ENCODE measurements at places on chromosomes 4 and X. TPM values are rescaled to one million over a fixed set of nuclear protein-coding genes. Genes with fewer than 3 reads are reported as not detected.

GRCh38 chrX:39465906-39466305 lies 631.9 kb downstream of the BCOR start:
- DNase-seq: no peak

CFI gene
- 6.8 TPM for total RNA-seq

PGAM4 gene
- 0.77 TPM for total RNA-seq

- no peak for DNase-seq
Measured at GRCh38 chr4:54716478-54717065, 58.8 kb downstream of the KIT start.

- DNase-seq: no peak
Measured at GRCh38 chrX:152658302-152658701, 20.6 kb downstream of the GABRQ start.

- no peak for DNase-seq
Measured at GRCh38 chr4:100848841-100849240, 331.0 kb upstream of the EMCN start.

GRCh38 chr4:184807797-184808712 lies 17.7 kb downstream of the ACSL1 start:
- DNase-seq: no peak

DNA sequence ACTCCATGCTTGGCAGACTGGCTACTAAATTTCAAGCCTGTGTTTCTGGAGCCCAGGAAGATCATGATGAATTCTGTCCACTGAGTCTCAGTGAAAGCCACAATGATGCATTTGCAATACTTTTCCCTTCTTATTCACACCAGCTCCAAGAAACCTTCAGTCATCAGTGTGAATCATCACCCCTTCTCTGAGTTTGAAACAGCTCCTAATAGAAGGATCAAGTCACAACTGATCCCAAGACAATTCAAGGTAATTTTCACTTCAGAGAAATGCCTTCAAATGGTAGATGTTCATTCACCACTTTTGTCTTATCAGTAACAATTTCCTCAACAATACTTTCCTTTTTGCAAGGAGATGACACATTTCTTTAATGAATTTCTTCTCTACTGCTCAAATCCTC lies 257.4 kb downstream of the NLGN4X start:
- DNase-seq: no peak

ARHGAP4 gene
- total RNA-seq: 19.9 TPM

- no peak for DNase-seq
Measured at GRCh38 chr4:185833055-185833598, 21.1 kb upstream of the SORBS2 start.

MAGEA4 gene
- total RNA-seq: not detected

GRCh38 chrX:132501606-132502005 lies 12.8 kb upstream of the MBNL3 start:
- DNase-seq: no peak

GRCh38 chr4:81571105-81571504 lies 99.4 kb upstream of the RASGEF1B start:
- DNase-seq: no peak

ARHGAP36 gene
- total RNA-seq: 0.66 TPM

DNA sequence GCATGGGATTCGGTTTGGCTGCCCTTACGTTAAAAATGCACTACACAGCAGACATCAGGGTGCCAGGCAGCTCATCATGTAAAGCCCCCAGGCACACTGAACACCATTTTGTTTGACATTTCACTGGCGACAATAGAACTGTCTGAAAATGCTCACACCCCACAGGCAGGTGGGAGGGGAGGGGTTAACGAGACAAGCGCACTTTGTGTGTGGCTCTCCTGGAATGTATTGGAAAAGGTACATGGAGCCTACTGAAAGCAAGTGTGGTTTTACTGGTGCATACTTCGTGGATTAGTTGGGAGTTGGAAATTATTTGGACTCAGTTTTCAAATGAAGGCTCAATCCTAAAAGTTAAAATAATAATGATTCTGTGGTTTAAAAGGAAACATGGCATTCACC lies 31.6 kb upstream of the PPARGC1A start:
- DNase-seq: no peak

DNA sequence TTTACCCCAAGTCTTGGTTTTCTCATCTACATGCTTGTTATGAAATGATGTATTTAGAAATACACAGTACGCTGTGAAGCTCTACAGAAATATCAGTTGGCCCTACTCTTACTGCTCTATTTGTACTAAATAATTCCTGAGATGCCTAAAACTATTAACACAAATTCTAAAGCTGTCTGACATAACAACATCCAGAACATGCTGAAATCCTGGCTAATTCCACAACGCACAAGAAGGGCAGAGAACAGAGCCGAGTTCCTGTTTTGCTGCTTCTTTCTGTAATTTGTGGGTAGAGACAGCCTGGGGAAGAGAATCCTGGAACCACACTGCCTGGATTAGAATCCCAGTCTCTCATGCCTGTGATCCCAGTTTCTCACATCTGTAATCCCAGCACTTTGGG lies 59.0 kb downstream of the ZNF827 start:
- DNase-seq: no peak

DNA sequence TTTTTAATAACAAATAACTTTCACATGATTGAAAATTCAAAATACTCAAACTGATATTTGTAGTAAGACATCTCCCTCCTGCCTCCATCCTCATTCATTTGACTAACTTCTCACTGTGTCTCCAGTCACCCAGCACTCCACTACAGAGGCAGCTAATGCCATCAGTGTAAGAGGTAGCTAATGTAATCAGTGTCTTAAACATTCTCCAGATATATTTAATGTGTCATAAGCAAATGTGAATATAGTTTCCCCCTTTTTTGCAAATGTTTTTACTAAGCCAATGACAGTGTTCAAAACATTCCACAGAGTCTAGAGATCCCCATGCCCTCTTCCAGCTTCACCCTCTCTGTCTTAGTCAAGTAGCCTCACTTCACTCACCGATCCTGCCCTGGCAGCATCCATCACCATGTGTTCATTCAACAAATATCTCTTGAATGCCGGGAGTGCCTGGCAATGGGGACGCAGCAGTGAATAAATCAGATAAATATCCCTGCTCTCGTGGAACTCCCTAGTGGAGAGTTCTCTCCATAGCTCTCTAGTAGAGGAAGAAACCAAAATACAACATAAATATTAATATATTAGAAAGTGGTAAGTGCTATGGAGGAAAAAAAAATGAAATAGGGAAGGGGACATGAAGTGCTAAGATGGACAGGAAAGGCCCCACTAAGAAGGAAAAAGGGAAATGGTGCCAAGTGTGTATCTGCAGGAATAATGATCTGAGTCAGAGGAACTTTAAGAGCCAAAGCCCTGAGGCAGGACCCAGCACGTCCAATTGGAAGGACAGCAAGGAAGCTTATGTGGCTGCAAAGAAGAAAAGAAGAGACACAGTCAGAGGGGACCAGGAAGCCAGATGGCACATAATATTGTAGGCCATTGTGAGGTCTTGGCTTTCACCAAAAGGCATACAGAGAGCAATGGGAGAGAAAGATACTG lies 18.7 kb downstream of the SCFD2 start:
- DNase-seq: no peak

GRCh38 chr4:146508229-146508939 lies 13.4 kb downstream of the SLC10A7 start:
- no peak for DNase-seq

DNA sequence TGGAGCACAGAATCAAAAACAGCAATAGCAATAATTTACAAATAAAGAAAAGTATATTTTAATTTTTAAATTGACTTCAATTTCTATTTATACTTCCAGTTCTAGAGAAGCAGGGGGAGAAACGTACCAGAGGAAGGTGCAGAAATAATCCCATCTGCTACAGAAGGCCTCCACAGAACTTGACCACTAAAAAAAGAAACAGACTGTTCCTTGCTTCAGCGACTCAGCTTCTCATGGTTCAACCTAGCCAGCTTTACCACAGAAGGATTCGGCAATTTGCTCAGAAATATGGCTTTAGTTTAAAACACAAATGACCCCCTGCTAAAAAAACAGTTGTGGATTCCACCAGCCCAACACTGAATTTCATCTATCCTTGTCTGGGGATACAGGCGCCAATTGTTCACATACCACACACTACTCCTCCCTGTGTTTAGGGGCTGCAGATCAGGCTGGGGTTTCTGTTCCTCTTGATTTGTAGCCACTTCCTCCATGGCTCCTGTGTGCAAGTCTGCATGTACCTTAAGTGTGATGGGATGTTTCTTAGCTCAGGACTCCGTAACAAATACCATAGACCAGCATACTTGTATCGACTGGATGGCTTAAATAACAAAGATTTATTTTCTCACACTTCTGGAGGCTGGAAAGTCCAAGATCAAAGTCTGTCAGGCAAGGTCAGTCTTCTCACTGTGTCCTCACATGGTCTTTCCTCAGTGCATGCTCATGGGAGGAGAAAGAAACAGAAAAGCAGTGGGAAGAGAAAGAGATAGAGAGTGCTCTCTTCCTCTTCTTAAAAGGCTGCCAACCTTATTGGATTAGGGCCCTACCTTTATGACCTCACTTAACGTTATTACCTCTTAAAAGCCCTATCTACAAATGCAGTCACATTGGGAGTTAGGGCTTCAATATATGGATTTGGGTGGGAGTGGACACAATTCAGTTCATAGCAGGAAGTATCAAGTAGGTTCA lies 79.1 kb downstream of the AMOT start:
- DNase-seq: no peak

DNA sequence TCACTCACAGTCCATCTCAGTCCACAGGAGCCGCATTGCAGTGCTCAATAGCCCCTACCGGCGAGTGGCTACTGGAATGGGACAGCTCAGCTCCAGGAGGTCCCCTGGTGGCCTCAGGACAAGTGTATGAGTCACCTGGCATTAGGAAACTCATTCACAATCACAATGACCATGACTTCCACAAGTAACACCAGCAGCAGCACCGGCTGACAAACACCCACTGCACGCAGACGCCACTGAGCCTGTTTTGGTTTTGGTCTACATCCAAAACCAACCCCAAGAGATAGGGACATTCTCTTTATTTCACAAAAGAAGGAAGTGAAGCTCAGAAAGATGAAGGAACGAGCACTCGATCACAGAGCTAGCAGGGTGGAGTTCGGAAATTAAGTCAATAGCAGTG lies 8.1 kb downstream of the JAKMIP1 start:
- DNase-seq: no peak

THAP6 gene
- 11.0 TPM for total RNA-seq

- no peak for DNase-seq
Measured at GRCh38 chr4:1882850-1883271, 11.7 kb downstream of the NSD2 start.

KCNIP4 gene
- total RNA-seq: 1.2 TPM

MSANTD1 gene
- 1.3 TPM for total RNA-seq

- DNase-seq: no peak
Measured at GRCh38 chr4:138869165-138869564, 146.4 kb upstream of the NOCT start.

DNA sequence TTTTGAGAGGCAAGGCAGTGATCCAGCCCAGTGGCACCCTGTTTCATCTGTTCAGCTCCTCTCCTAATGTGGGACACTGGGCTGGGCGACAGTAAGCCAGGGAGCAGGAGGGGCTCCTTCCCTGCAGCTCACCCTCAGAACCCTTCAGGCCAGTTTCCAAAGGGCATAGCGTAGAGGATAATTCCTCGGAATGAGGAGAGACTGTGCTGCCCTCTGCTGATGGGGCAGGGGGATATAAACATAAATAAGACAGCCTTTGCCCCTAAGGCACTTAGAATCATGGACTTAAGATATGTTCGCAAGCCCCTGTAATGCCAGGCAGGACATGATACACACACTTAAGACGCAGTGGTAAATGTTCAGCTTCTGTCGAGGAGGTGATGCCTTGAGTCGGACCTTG lies 27.9 kb upstream of the ZNF185 start:
- DNase-seq: no peak

PDE5A gene
- 17.6 TPM for total RNA-seq

- DNase-seq: peak; percentile 47
Measured at GRCh38 chrX:120308959-120309872, 2.0 kb downstream of the TMEM255A start.

DNA sequence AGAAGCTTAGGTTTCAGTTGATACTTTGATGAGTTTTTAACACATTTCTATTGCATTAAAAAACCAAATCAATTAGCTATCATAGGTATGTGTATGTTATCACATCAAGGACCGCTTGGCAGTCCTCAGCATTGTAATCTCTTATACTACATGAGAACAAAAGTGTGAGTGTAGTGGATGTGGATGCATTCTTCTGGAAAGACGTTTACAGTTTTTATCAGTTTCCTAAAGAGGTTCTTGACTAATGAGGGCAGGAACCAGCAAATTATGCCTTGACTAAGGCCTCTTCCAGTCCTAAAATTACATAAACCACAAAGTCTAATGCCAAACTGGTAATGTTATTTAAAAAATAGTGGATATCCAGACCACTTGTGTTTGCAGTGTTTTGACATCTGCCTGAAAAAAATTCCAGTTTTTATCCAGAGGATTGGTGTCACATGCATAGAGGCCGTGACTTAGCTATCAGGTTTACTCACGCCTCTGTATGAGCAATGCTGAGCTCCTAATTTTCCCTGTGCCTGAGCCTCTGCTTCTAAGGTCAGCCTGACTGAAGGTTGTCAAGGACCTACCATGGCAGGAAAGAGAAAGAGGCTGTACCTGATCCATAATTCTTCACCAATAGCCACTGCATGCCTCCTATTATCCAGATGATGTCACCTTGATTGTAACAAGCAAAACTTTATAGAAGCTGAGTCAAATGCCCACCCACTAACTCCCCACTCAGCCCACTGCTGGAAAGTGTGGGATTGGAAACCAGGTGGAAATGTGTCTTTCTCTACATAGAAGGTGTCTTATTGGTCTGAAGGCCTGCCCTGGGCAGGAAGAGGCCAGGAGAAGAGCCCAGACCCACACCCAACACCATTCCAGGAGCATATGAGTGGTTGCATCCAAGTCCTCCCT lies 68.7 kb downstream of the ENPP6 start:
- no peak for DNase-seq

TRO gene
- total RNA-seq: 1.1 TPM

- DNase-seq: peak; percentile 47
Measured at GRCh38 chrX:40098264-40099054, 701 bp upstream of the BCOR start.

GRCh38 chr4:138334346-138335016 lies 92.3 kb upstream of the SLC7A11 start:
- DNase-seq: peak; percentile 51

DNA sequence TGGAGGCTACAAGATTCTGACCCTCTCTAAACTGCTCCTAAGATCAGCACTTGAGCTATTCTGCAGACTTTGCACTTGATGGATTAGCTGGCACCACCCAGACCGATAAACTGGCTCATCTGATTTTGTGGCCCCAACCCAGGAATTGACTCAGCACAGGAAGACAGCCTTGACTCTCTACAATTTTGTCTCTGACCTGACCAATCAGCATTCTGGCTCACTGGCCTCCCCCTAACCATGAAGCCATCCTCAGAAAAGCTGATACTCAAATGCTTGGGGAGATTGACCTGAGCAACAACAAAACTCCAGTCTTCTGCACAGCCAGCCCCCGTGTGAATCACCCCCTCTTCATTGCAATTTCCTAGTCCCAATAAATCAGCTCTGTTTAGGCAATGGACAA lies 195.4 kb upstream of the PPP1R2C start:
- no peak for DNase-seq

GRCh38 chrX:112642349-112642748 lies 37.4 kb downstream of the LHFPL1 start:
- peak; percentile 24 for DNase-seq

SYP gene
- total RNA-seq: 6.4 TPM

GRCh38 chrX:31384471-31384870 lies 312.6 kb upstream of the FTHL17 start:
- no peak for DNase-seq

PABPC4L gene
- 0.12 TPM for total RNA-seq

GRCh38 chr4:17595471-17596005 lies 18.5 kb downstream of the LAP3 start:
- DNase-seq: no peak

- DNase-seq: no peak
Measured at GRCh38 chrX:120769576-120770341, 105.9 kb downstream of the CT47B1 start.

IL3RA gene
- 6.7 TPM for total RNA-seq

ANKRD17 gene
- total RNA-seq: 51.5 TPM
